ENCODE measurements at places on chromosomes 13 and 19.
A peak's percentile ranks its signal among the peaks of the same experiment; 100 is the strongest.

GRCh38 chr19:16381756-16382401 is 57.3 kb downstream of the KLF2 start:
- DNase-seq: no peak

DNA sequence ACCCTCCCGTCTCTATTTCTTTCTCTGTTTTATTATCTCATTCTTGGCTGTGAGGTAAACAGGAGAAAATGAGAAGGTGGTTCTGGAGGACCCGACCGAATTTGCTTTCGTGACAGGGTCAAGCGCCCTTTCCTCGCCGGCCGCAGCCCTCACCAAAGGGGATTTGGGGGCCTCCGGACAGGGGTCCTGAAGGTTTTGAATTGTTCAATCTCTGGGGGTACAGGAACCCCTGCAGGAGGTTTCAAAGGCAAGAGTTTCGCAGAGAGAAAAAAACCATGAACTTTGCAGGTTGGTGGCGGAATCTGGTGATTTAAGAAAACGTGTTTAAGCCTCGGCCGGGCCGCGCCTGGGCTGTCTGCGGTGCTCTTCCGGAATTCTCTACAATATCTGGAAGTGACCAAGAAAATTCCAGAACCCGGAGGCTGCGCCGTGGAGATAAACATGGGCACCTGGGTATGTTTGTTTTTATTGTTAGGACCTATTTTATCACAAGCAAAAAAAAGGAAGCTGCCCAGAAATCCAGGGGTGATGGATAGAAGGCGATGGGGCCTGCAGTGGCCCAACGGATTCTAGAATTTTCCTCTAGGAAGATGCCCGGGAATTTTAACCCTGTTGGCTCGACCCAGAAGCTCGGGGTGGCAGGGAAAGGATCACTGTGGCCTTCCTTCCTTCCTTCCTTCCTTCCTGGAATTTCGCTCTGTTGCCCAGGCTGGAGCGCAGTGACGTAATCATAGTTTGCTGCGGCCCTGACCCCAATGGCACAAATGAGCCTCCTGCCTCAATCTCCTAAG is 14.2 kb upstream of the PTBP1 start:
- DNase-seq: no peak

DNA sequence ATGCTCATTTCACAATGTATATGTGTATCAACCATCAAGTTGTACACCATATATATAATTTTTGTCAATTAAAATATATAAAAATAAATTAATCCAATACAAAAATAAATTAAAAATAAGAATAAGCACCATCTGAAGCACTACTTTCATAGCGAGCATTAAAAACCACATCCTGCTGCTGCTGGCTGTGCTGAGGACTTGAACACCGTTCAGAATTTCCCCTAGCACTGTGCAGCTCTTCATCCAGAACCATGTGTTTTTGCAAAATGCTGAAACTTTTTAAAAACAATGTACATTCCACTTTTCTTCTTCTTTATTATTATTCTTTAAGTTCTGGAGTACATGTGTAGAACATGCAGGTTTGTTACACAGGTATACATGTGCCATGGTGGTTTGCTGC is 40.0 kb upstream of the FOXO1 start:
- no peak for DNase-seq

GRCh38 chr13:102708211-102708610 is 13.4 kb upstream of the METTL21C start:
- DNase-seq: no peak

DNA sequence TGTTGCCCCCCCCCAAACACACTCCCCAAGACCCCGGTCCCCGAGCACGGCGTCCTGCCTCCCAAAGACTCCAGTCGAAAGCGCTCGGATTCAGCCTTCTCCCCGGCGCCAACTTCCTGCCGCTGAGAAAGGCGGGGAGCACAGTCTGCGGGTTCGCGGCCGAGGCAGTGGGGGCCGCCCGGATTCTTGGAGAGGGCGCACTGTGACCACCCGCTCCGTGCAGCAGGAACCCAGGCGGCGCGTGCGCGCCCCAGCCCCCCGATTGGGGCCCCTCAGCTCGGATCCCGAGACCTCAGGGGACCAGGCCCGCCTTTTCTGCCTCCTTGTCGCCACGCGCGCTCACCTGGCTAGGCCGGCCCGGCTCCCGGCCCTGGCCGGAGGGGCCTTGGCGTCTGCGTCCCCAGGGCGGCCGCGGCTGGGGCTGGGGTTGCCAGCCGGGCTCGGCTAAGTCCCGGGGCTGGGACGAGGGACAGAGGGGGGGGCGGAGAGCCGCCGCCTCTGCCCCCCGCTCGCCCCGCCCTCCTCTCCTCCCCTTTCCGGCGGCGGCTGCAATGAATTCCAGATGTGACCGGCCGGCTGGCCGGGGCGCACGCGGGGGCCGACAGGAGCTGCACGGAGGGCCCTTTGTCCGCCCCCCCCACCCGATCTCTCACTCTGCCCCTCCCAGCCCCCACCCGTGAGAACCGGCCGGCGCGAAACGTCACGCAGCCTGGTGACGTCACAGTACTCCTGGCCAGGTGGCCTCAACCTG is at the start of gene S1PR2:
TSS of gene S1PR2 (minus strand) at position 471 of the 751 bp plus-strand sequence. CDS start 6,426 bp downstream, outside the sequence.
- peak; percentile 71 for DNase-seq

DNA sequence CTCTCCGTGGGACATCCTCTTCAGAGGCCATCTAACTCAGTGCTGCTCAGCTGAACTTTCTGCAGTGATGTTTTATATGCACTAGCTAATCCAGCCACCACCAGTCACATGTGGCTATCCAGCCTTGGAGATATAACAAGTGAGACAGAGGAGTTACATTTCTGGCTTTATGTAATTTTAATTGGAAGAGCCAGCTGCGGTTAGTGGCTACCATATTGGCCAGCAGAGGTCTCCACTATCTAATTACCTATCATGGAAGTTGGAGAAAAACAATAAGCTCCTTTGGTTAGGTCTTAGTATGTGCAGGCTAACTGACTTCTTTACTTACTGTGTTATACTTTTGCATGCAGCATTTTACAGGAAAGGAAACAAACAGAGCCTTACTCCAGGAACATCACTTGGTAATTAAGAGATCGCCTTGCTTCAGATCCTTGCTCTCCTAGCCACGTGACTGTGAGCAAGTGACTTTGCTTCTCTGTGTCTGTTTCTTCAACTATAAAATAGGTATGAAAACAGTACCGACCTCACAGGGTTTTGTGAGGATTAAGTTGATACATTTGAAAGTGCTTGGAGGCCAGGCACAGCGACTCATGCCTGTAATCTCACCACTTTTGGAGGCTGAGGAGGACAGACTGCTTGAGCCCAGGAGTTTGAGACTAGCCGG is 1.6 kb upstream of the KLK10 start:
- no peak for DNase-seq

- no peak for DNase-seq
These were observed 7.8 kb upstream of the CLC start for GRCh38 chr19:39745643-39746042.

- DNase-seq: no peak
These were observed 9.1 kb upstream of the ACOD1 start for GRCh38 chr13:76939215-76939614.

GRCh38 chr13:73223372-73223781 is 164.6 kb downstream of the KLF5 start:
- no peak for DNase-seq
